ENCODE measurements at places on chromosomes 11 and 22.
A peak's percentile ranks its signal among the peaks of the same experiment; 100 is the strongest.

- DNase-seq = no peak
Observed at GRCh38 chr11:70567680-70568034, 169.3 kb downstream of the CTTN start.

GRCh38 chr11:77374108-77374507 lies 72.6 kb upstream of the GDPD4 start:
- no peak for DNase-seq

- no peak for DNase-seq
Observed at GRCh38 chr11:132402071-132402684, 1031.8 kb downstream of the NTM start.

GRCh38 chr22:46349681-46350080 lies 14.2 kb downstream of the TRMU start:
- DNase-seq = no peak

- peak; percentile 63 for DNase-seq
Observed at GRCh38 chr11:35815556-35816315, 128.1 kb upstream of the LDLRAD3 start.

DNA sequence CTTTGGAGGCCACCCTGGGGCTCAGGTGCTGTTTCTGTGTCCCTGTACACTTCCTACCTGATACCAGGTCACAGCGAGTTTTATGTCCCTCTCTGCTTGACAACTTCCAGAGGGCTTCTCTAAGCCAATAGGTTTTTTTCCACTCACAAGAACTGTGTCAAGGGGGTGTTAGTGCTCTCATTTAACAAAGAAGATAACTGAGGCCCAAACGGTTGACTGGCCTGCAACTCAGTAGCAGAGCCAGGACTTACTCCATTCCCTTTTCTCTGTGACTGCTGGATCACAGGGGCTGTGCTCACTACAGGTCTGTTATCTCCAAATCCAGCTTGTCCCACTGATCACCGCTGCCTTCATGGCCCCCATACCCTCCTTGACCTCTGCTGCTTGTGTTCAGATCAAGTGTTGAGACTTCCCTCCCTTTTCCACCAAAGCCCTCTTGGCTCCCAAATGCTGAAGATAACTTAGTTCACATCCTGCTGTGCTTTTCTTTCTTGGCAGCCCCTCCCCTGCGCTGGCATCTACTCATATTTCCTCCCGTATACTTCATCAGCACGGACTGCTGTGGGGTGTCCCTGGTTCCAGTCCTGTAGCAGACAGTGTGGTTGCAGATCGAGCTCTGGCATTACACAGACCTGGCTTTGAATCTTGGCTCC lies 41.3 kb downstream of the POU2F3 start:
- no peak for DNase-seq

GRCh38 chr11:74138572-74138971 lies 32.2 kb downstream of the C2CD3 start:
- no peak for DNase-seq

DNA sequence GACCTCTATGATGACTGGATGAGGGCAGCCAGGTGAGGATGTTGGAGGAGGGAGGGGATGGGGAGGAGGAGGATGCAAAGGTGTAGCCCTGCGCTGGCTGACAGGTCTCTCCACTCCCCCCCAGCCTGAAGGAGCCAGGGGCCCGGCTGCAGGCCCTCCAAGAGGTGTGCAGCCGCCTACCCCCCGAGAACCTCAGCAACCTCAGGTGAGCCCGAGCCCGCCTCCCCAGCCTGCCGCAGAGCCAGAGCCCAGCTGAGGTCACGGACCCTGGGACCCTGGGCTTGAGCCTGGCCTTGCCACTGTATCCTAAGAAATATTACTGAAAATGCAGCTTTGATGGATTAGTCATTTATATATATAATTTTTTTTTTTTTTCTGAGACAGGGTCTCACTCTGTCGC lies 7.8 kb downstream of the SH3BP1 start:
- DNase-seq = no peak

DNA sequence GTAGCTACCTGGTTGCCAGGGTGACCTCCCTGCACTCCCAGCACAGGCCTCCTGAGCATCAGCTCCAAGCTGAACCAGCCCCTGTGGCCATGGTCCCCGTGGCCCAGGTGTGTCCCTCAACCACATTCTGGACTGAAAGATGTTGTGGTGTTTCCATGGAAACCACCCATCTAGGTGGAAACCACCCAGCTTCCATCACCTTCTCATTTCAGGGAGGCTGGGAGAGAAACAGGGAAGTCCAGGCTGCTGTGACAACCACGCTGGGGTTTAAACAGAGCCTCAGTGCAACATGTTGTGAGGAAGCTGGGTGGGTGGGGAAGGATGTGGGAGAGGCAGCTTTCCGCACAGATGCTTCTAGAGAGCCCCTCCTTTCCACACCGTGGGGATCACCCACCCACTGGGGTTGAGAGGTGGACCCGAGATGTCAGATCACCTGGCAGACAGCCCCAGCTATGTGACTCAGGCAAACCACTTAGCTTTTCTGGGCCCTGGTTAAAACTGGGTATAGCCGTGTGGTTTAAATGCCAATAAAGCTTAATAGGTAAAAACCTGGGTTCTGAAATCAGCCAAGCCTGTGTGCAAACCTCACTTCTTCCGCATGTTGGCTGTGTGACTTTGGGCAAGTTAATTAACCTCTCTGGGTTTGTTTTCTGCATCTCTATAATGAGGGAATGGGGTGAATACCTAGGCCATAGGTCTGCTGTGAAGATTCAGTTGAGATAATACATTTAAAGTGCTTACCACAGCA lies 46.4 kb downstream of the CD82 start:
- no peak for DNase-seq

GRCh38 chr11:44199816-44200215 lies 104.3 kb downstream of the EXT2 start:
- no peak for DNase-seq

DNA sequence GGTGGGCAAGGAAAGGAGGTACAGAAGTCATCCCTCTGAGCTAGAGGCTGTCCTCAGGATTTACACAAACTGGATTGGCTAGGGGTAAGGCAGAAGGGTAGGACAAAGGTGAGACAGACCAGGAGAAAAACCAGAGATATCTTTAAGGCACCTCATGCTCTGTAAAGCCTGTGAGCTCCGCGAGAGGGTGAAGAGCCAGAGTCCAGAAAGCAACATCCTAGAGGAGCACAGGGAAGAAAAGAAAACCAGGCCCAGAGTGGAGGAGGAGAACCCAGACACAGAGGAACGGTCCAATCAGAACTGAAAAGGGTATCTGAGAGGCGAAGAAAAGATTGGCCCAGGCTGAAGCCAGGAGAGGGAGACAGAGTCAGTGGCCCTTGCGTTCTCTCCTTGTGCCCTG lies 5.1 kb downstream of the SLC37A4 start:
- no peak for DNase-seq

DNA sequence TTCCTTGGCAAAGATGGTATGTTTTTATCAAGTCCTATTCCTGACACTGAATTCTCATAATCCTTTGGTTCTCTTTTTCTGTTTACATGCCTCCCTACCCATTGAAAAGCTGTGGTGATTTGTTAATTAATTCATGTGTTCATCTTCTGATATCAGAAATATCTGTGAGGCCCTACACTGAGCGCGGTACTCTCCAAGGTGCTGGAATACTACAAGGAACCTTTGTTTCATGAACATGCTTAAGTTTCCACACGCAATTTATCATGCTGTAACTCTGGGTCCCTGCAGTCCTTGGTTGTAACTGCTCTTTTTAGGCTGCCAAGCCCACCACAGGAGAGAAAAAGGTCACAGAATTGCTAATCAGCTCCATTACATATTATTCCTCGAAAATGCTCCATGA lies 331.8 kb downstream of the FAT3 start:
- no peak for DNase-seq

- no peak for DNase-seq
Observed at GRCh38 chr11:120810251-120810650, 213.7 kb upstream of the TBCEL start.

GRCh38 chr11:34299284-34299972 lies 58.4 kb downstream of the ABTB2 start:
- no peak for DNase-seq

DNA sequence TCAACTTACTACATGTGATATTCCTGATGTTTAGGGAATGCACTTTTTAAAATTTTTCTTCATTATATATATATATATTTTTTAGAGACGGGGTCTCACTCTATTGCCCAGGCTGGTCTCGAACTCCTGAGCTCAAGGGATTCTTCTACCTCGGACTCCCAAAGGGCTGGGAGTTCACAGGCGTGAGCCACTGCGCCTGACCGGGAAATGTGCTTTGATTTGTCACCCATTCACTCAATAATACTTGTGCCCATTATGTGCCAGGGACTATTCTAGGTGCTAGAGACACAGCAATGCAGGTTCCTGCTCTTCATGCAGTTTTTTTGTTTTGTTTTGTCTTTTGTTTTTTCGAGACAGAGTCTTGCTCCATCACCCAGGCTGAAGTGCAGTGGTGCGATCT lies 56.1 kb upstream of the INCENP start:
- DNase-seq = no peak

DNA sequence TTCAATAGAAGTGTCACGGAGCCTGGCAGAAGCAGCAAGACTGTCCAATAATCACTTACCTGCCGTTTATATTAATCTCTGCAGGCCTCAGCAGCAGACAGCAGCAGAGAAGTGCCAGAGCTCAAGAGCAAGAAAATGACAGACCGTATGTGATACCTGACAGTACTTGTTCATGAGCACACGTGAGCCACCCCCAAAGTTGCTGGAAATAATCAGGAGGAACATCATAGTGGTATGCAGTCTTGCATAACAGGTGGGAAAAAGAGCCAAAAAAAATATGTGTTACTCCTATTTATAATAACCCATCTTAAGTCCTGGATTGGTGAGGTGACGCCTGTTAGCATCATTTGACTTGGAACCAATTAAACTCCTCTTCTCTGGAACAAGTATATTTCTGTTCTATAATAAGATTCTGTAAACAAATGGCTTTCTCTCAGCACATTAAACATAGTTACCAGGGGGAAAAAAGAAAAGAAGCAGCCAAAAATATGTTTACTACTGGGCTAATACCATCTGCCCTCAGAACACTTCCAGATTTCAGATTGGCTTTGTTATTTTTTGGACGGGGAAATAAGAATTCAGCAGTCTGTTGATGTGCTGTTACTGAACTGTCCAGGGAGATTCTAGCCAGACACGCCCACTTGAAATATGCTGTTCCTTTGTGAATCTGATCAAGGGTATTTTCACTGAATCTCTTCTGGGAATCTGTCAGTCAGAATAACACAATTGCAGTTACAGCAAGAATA lies 7.9 kb upstream of the SLN start:
- no peak for DNase-seq

DNA sequence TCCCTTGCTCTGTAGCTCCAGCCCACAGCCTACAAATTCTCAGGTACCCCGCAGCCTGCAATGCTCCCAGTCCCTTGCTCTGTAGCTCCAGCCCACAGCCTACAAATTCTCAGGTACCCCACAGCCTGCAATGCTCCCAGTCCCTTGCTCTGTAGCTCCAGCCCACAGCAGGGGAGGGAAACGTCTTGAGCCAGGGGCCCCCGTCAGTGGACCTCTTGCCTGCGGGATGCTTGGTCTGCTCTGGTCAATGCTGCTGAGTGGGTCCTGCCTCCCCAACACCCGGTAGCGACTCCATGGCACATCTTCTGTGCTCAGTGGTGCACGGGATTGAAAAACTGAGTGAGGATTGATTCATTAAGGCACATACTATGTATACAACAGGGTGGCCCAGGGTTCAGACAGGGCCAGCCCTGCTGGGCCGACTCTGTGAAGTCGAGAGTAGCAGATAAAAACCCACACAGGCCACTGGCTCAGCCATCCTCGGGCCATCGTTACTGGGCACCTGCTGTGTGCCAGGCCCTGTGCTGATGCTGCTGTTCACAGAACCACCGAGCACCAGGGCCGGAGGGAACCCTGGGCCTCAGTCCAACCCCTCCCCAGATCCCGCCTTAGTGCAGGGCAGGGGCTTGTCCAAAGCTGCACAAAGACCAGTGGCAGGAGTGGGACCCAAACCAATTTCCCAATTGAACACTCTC lies 69.7 kb downstream of the MYO7A start:
- DNase-seq = no peak

- no peak for DNase-seq
Observed at GRCh38 chr11:62575156-62575555, 1.5 kb upstream of the EEF1G start.

DNA sequence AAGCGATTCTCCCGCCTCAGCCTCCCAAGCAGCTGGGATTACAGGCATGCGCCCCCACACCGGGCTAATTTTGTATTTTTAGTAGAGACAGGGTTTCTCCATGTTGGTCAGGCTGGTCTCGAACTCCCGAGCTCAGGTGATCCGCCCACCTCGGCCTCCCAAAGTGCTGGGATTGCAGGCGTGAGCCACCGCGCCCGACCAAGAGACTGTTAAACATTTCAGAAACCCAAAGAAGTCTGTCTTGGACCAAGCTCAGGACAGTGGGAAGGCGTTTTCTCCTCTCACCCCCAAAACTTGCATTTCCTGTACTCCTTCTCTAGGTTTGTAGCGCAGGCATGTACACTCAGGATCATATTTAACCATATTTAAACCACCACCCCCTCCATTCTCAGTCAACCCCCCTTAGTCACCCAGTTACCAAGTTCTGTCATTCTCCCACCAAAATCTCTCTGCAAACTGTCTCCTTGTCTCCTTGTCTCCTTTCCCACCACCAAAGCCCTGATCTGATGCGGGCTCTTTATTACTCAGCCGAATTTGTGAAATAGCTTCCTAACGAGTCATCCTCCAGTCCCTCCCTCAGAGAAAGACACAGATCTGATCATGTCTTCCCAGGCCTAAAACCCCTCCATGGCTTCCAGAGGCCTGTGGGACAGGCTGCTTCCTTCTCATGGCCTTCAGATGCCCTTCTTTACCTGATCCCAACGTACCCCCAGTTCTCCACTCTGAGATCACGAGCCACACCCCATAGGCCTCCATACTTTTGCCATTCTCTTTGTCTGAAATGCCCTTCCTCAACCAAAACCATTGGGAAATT lies 29.0 kb upstream of the CREB3L1 start:
- DNase-seq = no peak

- DNase-seq = no peak
Observed at GRCh38 chr11:84247926-84248325, 961.8 kb upstream of the CCDC90B start.

DNA sequence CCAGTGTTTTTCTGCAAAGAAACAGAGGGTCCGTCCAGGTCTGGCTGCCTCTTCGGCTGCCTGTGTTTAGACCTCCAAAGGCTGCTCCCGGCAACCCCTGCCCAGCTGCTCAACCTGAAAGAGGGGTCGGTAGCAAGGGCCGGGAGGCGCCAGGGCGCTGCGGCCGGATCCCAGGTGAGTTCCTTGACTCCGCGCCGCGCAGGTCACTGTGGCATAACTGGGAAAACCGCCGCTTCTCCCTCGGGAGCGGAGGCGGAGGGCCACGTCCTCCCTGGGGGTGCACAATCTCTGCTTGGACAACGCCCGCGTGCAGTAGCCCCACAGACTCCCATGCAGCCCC lies 1.0 kb upstream of the BRSK2 start:
- no peak for DNase-seq
